Head of caudate nucleus (tissue), 42 donors: ENCODE measurements at places on chromosomes 1 and 21.

GRCh38 chr1:91732291-91733107 is 153.5 kb downstream of the TGFBR3 start:
- DNase-seq: no peak

GRCh38 chr1:48499211-48499735 is 27.3 kb upstream of the SPATA6 start:
- DNase-seq: no peak

- DNase-seq: no peak
Measured at GRCh38 chr1:91585982-91586381, 85.3 kb downstream of the CDC7 start.

DNA sequence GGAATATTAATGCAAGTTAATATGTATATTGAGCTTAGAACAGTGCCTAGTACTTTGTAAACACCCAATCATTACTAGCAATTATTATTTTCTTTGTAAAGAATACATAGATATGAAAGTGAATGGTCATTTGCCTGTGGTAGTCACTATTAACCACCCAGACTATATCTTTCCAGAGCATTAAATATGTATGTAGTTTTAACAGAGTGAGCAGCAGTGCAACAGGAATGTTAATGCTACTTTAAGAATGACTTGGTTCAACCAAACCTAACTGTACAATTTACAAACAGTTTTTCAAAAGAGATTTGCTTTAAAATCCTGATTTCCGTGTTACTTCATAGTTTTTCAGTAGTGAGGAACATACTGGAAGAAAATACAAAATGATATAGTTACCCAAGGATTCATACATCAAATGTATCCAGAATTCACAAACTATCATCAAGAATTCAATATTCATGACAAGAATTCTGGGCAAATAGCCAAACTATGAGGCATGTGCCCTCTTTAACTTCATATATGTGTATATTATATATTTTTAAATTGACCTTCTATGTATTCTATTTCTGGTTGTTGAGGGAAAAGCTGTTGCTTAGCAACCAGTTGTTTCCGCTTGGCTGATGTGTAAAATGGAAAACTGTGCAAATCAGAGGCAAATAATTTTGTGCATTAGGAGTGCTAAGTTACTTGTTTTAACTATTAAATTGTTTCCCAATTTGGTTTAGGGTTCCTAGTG is 34.9 kb upstream of the IVNS1ABP start:
- DNase-seq: no peak

DNA sequence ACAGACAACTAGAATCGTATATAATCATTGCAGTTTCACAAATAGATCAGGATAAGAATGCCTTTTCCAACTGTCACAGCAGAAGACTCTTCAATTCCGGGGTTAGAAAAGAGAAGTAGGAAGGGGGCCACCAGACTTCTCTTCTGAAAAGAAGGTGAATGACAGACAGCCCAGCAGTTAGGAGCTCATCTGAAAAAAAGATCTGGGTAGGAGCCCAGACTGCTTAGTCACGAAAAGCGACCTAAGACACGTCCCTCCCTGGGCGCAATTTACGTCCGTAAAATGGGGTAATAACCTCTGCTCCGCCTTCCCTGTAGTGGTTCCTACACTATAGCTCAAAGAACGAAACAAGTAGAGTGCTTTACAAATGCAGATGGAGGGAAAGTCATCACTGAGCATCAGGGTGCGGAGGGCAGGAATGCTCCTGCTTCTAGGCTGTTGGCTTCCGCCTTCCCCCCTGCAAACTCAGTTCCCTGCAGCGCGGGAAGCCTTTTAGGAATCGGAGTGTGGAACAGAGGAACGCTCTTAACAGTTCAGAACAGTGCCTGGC is 582 bp downstream of the ORC1 start:
- no peak for DNase-seq

- DNase-seq: no peak
Measured at GRCh38 chr1:145999321-146000024, 3.1 kb upstream of the TXNIP start.

- DNase-seq: no peak
Measured at GRCh38 chr1:10613861-10614260, 139.1 kb downstream of the PEX14 start.

DNA sequence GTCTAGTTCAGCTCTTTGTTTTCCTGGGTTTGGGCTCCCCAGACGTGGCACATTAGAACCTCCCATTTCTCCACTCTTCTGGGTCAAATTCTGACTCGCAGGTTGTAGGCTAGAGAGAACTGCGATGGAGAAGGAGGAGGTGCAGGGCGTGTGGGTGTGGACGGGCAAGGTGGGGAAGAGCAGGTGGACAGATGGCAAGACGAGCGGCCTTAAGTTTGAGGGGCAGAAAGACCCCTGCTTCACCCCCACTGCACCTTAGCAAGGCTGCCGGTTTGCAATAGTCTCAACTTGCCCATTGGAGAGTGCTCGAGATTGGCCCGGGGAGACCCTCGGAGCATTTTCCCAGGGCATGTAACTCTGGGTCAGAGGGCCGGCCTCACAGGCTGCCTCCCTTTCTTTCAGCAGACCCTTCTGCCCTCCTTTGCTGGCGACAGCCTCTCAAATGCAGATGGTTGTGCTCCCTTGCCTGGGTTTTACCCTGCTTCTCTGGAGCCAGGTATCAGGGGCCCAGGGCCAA is 1.7 kb downstream of the IL24 start:
- no peak for DNase-seq

- no peak for DNase-seq
Measured at GRCh38 chr21:29187944-29188343, 57.5 kb downstream of the MAP3K7CL start.

GRCh38 chr21:45267390-45267760 is 20.3 kb downstream of the POFUT2 start:
- no peak for DNase-seq

GRCh38 chr1:77347646-77348045 is 65.8 kb downstream of the AK5 start:
- DNase-seq: no peak

DNA sequence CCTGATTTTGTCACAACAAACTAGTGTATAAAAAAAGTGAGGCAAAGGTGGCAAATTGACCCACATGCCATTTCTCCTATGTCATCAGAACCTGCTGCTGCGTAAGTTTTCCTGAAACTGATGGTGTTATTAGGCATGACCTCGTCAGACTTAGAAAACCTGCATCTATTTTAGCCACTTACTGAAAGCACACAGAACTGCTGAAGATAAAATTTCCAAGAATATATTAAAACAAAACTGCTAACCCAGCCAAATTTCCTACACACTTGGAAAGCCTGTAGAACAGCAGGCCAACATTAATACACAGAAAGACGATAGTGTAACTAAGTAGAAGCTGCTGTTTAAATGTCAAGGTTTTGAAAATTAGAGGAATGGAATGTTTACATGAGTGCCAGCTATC is 674.5 kb upstream of the CXADR start:
- DNase-seq: no peak

DNA sequence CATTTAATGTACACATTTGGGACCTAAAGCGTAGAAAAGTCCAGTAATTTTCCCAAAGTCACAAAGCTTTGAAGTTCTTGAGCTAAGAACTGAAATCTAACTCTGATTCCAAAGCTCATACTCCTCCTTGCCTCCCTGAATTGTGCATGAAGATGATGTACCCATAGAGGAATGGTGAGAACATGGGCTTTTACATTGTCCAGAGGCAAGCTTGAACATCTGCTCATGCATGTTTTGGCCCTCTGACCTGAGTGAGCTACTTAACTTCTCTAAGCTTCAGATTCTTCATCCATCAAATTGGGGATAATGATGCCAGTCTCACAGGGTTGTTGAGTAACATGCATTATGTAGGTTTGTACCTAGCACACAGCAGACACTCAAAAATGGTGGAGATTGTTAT is 258.4 kb upstream of the HOOK1 start:
- DNase-seq: no peak

DNA sequence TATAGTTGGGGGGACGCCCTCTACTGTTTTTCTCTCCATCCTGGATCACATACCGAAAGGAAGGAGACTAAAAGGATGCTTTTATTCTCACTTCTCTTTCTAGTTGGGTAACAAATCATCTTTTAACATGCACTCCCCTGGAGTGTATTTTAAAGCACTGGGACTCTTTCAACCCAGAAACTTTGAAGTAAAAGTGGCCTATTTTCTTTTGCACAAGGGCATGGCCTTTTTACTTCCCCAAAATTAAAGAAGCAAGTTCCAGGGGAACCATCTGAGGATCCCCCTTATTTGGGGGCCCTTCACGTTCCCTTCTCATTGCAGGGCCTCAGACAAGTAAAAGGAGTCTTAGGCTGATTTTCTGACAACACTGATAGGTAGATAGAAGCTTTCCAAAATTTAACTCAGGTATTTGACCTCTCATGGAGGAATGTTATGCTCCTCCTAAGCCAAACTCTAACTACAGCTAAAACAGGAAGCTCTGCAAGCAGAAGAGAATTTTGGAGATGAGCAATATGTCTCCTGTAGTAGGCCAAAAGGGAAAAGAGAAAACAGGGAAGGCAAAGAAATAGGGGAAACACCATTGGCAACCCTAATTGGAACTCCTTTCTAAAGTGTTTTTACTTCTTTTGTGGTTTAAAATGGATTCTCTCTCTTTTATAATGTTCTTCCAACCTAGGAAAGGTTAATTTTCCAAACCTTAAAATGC is 8.9 kb upstream of the CD46 start:
- DNase-seq: no peak

DNA sequence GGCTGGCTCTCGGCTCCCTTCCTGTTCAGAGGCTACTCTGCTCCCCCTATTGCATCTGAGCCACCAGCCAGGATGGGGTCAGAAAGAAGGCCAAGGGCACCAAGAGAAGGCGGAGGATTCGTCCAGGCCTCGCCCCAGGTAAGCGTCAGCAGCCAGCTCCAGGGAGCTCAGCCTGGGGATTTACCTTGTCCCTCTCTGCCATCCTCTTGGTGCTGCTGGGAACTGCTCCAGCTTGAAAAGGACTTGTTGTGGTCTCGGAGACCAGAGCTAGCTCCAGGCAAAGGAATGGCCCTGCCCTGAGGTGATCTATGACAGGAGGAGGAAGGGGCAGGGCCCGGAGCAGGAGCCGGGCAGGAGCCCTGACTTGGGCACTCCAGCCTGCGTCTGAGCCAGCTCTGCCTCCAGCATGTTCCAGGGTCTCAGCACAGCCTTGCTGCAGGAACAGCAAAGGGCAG is 113.7 kb upstream of the IFFO2 start:
- DNase-seq: no peak

GRCh38 chr1:163928069-163928468 is 606.3 kb downstream of the NUF2 start:
- no peak for DNase-seq

GRCh38 chr1:201385299-201385891 is 7.9 kb upstream of the TNNT2 start:
- peak; percentile 35 for DNase-seq

DNA sequence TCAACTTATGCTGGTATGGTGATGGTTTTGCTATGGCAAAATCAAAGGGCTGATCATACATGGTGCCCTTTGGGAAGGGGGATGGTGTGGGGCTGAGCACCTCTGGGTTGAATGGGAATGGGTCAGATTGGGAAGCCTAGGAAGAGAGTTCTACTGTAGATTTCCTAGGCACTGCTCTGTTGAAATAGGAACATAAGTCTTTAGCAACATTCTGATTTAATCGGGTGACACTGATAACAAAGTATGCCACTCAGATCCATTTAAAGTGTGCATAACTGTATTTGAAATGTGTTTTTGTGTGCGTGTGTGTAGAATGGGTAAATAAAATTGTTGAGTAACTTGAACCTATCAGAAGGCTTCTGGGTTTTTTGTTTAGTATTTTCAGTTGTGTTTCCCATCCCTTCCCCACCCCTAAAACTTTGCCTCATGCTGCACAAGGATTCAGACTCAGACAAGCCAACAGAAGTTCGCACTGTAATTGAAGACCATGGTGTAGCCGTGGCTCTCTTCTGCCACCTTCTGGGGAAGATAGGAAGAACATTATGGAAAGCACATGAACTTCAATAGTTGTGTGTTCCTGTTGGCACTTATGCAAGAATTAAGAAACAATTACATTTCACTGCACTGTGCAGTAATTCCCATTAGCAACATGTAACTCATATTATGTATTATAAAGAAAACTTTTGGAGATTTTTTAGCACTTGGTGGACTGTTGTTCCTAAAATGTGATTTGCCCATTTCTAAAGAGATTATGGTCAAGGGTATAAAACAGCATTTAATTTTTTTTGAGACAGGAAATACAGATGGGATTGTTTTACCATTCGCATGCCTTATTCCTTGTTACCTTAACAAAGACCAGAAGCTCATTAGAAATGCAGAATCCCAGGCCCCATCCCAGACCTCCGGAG is 10.9 kb upstream of the C4BPB start:
- peak; percentile 76 for DNase-seq

DNA sequence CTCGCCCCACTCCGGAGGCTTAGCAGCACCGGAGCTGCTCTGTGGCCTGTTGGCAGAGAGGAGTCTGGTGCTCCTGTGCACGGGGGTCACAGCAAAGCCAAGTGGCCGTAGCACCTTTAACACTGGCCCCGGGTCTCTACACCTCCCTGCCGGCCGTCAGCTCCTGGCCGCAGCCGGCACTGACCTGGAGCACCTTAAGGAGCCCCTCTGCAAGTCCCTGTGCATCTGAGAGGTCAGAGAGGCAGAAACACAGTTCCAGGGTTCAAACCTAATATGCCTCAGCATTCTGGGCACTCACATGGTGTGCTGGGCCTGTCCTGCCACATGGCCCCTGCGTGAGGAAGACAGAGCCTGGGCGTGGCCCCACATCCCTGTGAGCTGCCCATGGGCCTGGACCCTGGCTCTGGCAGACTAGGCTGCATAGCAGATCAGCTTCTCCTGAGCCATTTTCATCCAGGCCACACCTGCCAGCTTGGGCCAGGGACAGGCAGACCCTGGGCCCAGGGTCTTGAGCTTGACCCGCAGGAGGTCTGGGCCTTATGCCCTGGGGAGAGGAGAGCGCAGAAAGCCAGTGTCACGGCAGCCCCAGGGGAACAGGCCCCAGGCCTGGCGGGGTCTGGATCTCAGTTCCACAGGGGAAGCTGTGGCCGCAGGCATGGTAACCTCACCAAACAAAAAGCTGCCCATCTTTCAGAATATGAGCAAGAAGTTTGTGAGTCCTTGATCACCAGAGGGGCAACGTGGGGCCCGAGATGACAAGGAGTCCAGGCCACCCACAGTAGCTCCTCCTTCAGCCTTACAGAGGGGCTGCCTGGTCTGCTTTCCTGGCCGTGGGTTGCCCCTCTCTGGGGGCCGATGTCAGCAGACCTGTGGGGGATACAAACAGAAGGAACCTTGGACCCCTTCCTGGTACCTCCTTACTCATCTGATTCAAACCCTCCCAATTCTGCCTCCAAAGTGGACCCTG is 146.0 kb upstream of the COL6A1 start:
- DNase-seq: no peak
